Activated CD4-positive, alpha-beta T cell treated with anti-CD3 and anti-CD28 coated beads, Interleukin-2, amount 50 U/mL, for 1 hour (primary cell): ENCODE measurements at places on chromosomes 5 and 9.

DNA sequence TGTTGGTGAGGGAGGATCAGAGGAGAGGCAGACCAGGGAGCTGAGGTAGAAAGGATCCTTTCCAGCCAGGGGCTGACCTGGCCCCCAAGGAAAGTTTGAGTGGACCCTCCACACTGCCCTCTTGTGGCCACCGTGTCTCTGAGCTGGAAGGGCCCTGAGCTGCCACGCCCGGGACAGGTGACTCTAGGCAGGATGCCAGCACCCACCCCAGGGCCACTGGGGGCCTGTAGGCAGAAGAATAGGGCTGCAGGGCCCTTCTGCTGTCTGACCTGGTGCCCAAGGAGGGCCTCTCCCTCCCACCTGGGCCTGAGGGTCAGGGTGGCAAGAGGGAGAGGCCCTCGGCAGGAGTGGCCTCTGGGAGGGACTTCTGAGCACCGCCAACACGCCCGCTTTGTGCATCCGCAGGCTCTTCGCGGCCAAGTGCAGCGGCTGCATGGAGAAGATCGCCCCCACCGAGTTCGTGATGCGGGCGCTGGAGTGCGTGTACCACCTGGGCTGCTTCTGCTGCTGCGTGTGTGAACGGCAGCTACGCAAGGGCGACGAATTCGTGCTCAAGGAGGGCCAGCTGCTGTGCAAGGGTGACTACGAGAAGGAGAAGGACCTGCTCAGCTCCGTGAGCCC, 76.8 kb downstream of the LMX1B start:
- peak; percentile 58 for DNase-seq

GRCh38 chr5:148314187-148314586, 2.0 kb downstream of the SPINK7 start:
- DNase-seq, result no peak

DNA sequence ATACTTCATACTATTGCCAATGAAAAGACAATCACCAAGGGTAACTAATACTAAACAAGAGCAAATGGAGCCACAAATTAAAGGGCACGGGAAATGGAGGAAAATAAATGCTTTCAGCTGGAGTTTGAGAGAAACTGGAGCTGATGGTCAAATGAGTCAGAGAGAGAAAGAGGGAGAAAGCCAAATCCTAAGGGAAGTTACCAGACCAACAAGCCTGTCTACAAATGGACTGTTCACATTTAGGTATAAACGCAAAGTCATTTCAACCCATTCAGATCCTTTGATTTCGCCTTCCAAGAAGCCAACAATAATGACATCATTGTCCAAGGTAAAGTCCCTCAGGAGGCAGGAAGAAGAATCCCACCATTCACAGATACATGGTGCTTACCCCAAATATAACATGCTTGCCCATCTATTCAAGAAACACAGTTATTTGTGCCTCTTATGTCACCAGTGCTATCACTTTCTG, 351.8 kb downstream of the RAB3C start:
- DNase-seq, result no peak

DNA sequence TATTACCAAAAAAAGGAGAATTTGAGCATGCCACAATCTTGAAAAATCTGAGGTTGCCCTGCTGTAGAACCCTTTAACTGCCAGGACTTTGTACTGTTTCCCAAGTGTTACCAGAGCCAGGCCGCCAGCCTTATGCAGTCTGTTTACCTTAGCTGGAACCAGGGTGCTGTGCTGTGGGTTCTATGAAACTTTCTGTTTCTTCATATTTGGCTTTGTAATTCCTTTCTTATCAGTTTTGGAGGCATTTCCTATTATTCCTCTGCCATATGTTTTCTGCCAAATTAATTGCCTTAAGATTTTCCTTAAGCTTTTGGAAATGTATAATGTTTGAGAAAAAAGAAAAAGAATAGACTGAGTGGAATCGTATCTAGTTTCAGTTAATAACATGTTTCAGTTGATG, 2.1 kb downstream of the S1PR3 start:
- DNase-seq, result no peak

- no peak for DNase-seq
Measured at GRCh38 chr9:37404590-37404989, 17.9 kb upstream of the GRHPR start.

GRCh38 chr5:74514888-74515551, 125.5 kb downstream of the ENC1 start:
- no peak for DNase-seq

- DNase-seq, result no peak
Measured at GRCh38 chr5:163914910-163915309, 409.5 kb downstream of the MAT2B start.

GRCh38 chr9:6055216-6055615, 39.8 kb upstream of the RANBP6 start:
- DNase-seq, result peak; percentile 9

- no peak for DNase-seq
Measured at GRCh38 chr5:171323806-171324632, 15.0 kb downstream of the TLX3 start.

GRCh38 chr9:81537964-81538363, 151.4 kb downstream of the TLE1 start:
- no peak for DNase-seq

DNA sequence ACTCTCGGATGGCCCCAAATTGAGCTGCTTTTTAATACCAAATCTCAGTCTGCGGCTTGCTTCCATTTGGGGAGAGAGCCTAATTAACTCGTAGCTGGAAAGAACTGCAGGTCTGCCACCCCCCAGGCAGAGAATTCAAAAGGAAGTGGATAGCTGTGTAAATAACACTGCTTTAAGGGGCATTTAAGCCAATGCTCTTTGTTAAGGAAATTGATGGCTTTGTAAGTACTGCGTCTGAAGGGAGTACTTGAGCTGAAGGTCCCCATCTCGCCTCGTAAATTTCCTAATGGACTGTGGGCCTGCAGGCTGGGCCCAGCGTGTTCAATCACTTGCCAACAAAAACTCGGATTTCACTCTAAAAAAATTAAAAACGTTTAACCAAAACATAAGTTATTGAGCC, 132.7 kb downstream of the PAPPA start:
- DNase-seq, result no peak

GRCh38 chr9:135029871-135030565, 57.5 kb upstream of the OLFM1 start:
- no peak for DNase-seq

- no peak for DNase-seq
Measured at GRCh38 chr5:174843263-174844250, 119.2 kb downstream of the MSX2 start.
